ENCODE measurements at places on chromosomes 1 and 21.

DNA sequence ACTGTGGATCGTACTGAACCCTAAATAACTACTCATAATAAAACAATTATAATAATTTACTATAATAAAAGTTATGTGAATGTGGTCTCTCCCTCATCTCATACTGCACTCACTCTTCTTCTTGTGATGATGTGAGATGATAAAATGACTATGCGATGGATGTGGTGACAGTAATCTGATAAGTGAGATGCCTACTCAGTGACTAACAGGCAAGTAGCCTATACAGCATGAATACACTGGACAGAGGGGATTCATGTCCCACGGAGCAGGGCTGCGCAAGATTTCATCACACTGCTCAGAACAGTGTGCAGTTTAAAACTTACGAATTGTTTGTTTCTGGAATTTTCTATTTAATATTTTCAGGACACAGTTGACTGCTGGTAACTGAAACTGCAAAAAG, 304.0 kb downstream of the DUSP10 start:
- DNase-seq: no peak

GRCh38 chr1:94011129-94011528, 101.9 kb upstream of the GCLM start:
- DNase-seq: no peak

GRCh38 chr1:86758570-86758969, 54.2 kb downstream of the SH3GLB1 start:
- no peak for DNase-seq

DNA sequence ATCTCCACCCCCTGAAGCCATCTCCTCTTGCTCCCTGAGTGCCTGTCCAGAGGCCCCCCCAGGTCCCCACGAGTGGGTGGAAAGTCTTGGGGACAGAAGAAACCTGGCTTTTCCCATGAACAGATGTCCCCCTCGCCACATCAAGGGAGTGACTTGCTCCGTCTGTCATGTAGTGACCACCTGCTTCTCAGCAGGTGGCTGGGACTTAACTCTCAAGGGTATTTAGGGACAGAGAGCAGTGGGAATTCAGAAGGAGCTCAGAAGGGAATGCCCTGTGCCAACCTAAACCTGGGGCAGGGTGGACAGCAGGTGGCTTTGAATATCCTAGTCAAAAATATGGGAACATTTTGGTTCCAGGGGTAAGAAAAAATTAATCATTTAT, 139.8 kb downstream of the PRDM16 start:
- DNase-seq: no peak

- DNase-seq: peak; percentile 92
These were observed 899.2 kb downstream of the NCAM2 start for GRCh38 chr21:21897275-21897883.

GRCh38 chr1:116033322-116033721, 57.0 kb downstream of the SLC22A15 start:
- no peak for DNase-seq

DNA sequence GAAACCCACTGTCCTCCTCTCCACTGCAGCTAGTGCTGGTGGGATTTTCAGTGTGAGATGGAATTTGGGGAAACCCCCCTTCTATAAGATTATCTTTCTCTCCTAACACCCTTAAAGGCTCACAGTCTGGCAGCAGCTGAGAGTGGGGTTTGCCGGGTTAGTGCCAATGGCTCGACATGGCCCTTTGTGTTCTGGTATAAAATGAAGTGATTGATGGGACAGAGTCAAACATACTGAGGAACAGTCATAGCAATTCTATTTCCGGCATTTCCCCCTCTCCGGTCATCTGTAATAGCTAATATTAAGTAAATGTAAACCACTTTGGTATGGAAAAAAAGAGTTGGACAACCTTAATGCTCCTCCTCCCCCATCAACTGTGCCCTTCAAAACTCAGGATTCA, 37.6 kb downstream of the TFF3 start:
- DNase-seq: no peak

- DNase-seq: no peak
These were observed 1.6 kb downstream of the PADI2 start for GRCh38 chr1:17117451-17118265.

GRCh38 chr1:10210841-10211804, 753 bp downstream of the KIF1B start:
- peak; percentile 88 for DNase-seq

DNA sequence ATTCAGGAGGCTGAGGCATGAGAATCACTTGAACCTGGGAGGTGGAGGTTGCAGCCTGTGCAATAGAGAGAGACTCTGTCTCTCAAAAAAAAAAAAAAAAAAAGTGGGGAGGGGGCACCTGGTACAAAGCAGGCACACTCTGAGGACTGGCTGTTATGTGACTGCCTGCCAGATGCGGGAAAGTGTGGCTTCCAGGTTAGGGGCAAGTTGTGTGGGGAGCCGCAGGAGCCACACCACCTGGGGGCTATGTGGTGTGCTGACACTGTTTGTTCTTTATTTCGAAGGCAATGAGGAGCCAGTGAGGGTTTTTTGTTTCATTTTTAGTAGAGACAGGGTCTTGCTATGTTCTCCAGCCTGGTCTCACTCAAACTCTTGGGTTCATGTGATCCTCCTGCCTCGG, 5.7 kb downstream of the THEMIS2 start:
- DNase-seq: no peak

GRCh38 chr1:13797397-13797796, 97.4 kb downstream of the PRDM2 start:
- DNase-seq: no peak

DNA sequence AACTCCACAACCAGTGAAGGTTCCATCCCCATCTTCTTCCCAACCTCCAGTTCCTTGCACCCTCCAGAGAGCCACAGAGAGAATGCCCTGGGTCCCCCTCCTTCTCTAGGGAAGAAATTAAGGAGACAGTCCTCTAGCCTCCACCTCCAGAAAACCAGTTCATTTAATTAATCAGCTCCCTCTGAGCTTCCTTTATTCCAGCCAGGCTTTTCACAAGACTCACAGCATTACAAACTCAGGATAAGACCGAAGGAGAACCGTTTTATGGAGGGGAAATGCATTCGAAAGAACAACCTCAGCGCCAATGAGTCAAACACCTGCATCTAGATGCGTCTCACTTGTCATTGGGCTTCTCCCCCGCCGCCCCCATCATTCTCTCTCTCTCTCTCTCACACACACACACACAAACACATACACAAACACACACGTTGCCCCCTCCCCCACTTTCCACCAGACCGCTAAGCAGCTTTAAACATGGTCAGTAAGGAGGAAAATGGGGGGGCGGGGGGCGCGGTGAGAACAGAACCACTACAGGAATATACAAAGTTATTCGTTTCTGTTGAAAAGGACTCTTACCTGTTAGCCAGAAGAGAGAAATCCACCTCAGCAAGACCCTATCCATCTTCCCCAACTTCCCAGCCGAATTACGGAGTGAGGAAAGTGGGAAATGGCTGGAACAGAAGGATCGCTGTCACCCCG, 544 bp downstream of the ILDR2 start:
- no peak for DNase-seq

GRCh38 chr1:227944931-227945890, 2.5 kb downstream of the WNT9A start:
- DNase-seq: no peak

GRCh38 chr1:62364721-62365120, 45.5 kb upstream of the KANK4 start:
- DNase-seq: no peak

DNA sequence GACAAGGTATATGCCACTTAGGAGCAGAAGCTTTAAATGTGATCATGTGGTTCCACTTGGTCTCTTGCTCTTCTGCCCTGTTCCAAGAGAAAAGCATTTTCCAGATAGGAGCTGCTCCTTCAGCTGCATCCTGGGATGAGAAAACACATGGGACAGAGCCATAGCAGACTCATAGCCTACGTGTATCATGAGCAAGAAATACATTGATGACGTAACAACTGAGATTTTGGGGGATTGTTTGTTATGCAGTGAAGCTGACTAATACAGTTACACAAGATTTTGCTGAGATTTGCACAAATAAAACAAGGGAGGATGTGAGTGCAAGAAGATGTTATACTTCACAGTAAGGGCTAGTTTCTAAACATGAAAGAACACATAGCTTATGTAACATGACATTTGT, 36.0 kb upstream of the IRF2BP2 start:
- DNase-seq: no peak

GRCh38 chr21:46122237-46122671, 24.3 kb downstream of the COL6A2 start:
- DNase-seq: no peak

GRCh38 chr1:243394066-243394465, 138.2 kb downstream of the SDCCAG8 start:
- DNase-seq: no peak

GRCh38 chr1:245855846-245856730, 651.0 kb downstream of the SMYD3 start:
- no peak for DNase-seq

- DNase-seq: no peak
These were observed 70.1 kb upstream of the CCDC190 start for GRCh38 chr1:162930976-162931560.

GRCh38 chr1:197890936-197891335, 11.5 kb upstream of the C1orf53 start:
- no peak for DNase-seq

DNA sequence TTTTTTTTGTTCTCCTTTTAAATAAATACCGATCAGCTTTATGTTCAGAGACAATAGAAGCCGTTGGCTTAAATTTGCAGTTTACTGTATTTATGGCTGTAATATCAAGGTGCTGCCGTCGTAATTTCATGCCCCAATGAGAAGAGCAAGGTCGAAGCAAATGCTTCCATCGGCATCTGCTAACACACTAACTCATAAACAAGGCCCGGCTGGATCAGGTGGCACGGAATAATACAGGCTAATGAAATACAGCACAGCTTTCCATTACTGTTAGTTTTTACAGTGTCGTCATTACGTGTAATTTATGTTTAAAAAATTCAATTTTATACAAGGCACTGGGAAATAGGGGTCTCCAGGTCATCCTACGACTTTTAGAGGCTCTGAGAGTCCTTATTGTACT, 119.0 kb downstream of the PEX14 start:
- no peak for DNase-seq

DNA sequence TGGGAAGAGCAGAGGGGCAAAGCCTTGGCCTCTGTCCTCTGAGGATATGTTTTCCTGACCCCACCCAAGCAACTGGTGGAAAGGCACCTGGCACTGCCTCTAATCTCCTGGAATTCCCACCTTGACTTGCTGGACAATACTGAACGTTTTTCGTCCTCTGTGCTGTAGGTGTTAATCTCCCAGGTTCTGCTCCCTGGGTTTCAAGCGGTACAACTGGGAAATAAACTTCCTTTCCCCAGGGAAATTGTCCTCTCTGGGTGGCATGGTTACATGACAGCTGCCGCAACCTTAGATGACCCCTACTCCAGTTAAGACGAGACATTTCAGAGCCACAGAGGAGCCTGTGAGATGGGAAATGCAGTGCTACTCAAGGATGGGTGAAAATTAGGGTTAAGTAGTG, 57.3 kb upstream of the BCAR3 start:
- no peak for DNase-seq

DNA sequence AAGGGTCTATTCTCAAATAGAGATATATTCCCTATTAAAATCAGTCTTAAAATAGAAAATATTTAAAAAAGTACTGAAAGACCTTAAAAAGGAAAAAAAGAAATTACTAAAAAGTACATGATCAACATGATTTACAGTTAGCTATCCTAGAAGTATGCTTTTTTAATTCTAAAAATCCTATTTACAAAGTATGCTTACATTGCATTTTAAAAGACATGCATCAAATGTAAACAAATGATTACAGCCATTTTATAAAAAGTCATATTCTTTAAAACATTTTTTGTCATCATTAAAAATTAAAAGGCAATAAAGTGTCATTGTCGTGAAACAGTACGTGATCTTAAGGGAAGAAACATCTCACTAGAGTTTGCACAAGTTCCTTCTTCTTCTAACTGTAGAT, 7.9 kb upstream of the C1orf52 start:
- no peak for DNase-seq

DNA sequence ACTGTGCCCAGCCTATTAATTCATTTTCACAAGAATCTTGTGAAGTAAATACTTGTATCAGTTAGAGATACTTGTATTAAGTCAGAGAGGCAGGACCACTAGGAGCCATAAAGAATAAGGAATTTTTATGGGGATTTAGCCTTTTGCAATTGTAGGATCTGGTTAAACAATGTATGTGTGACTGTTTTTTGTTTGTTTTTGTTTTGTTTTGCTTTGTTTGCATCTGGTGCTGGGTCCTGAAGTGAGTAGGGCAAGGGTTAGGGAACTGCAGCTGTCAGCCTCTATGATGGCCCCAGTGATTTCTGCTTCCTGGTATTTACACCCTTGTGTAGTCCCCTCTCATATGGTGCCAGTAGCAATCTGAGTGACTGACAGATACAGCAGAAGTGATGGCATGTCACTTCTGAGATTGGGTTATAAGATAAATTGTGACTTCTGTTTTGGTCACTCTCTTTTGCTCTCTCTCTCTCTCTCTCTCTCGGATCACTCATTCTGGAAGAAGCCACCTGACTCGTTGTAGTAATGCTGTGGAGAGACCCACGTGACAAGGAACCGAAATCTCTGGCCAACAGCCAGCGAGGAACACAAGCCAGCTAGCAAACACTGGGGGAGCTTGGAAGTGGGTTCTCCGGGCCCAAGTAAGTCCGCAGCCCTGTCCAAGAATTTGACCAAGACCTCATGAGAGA, 96.2 kb upstream of the MARK1 start:
- no peak for DNase-seq

DNA sequence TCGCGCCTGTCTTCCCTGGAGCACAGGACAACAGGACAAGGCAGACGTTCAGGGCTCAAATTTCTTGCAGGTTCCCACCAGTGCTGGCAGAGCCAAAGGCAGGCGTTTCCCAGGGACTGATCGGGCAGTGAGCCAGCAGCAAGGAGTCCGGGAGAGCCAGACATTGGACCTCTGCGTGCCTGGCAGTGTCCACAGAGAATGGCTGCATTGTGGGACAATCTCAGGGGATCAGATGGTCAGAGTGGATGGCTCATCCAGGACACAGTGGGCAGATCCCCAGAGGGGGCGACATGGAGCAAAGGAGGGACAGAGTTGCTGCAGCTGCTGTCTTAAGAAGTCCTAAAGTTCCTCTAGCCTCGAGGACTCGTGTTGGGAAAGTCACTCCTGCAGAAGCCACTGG, 4.6 kb downstream of the TMEM63A start:
- no peak for DNase-seq

DNA sequence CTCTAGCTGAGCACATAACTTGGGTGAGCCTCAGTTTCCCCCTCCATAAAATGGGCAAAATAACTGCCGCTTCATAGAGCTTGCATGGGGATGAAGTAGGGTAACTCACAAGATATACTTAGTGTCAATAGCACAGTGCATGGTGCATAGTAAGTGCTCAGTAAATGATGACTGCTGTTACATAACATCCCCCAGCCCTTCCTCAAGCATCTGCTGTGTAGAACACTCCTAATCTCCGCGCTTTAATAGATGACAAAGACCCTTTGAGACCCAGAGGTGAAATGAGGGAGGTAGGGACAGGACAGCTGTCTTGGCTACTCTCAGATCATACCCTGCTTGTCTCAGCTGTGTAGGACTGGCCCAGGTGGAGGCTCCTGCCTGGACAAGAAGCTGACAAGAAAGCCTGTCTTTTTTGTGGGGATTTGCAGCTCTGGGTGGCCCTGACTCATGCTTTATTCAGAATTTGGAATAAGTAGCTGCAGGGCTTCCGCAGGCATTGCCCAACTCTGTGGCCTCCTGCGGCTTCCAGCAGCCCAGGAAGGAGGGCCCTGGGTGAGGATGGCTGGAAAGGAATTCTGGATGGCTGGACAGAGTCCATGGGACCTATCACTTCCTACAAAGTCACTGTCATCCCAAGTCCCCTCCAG, 20.7 kb upstream of the PADI4 start:
- no peak for DNase-seq

- DNase-seq: no peak
These were observed 21.2 kb upstream of the C1orf115 start for GRCh38 chr1:220669005-220669404.

GRCh38 chr1:21585037-21585436, 75.8 kb downstream of the ALPL start:
- no peak for DNase-seq
